OCI-M1 (cell line): ENCODE measurements at places on chromosomes 12 and 14.

- peak; percentile 14 for DNase-seq
These were observed 214.4 kb upstream of the DIO2 start for GRCh38 chr14:80425686-80426085.

DNA sequence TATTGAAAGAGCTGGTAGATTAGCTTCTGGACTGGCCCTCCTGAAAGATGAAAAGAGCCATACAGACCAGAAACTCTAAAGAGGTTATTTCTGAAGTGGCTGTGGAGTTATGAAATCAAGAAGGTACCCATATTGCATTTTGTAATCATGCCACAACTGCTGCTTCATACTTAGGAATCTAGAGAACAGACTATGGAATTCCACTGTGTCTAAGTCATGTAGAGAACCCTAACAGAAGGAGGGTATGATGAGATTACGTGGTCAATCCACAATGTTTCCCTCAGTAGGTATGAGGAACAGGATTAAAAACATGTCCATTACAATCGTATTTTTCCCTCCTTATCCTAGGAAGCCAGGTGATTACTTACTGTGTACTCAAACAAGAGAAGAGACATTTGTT lies 708.8 kb downstream of the RERGL start:
- DNase-seq, result no peak

DNA sequence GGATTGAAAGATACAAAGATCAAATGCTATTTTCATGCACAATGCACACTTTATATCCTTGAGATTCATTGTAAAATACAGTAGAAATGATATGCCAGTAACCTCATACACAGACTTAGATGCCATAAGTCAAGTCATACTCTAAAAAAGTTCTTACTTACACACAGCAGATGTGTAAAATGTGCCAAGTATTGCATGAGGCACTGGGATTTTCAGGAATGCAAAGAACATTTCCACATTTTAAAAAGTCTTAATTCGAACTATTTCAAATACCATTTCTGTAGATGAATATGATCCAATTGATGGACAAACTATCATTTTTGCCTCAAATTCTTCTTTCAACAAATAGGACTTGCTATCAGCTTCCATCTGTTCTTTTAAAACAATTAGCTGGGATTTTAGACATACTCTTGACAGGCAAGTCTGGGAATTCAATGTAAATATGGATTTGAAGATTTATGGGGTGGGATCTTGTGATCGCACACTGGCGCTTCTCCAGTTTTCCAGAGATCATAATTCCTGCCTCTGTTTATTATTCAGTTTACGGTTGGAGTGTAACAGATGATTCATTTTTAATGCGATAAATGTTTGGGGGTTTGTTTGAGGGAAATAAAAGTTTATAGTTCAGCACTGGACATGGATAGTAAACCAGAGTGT lies 183.8 kb downstream of the PAX9 start:
- no peak for DNase-seq

DNA sequence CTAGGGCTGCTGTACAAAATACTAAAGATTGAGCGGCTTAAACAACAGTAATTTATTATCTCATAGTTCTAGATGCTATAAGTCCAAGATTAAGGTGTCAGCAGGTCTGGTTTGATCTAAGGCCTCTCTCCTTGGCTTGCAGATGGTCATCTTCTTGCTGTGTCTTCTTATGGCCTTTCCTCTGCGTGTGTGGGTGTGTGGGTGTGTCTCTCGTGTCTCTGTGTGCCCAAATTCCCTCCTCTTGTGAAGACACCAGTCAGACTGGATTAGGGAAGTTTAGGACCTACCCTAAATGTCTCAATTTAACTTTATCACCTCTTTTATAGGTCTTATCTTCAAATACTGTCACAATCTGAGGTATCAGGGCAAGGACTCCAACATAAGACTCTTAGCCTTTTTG lies 28.3 kb downstream of the DDHD1 start:
- DNase-seq, result peak; percentile 35

- DNase-seq, result peak; percentile 31
These were observed at the start of gene HIP1R for GRCh38 chr12:122834921-122835749. Gene HIP1R, plus strand, starts transcription at chr12:122835457. Its CDS starts 94 bp downstream, at chr12:122835551.

GRCh38 chr12:56599797-56600196 lies 30.3 kb downstream of the BAZ2A start:
- no peak for DNase-seq

GRCh38 chr14:30243207-30243606 lies 315.6 kb upstream of the PRKD1 start:
- DNase-seq, result no peak

- no peak for DNase-seq
These were observed 5.0 kb upstream of the CD4 start for GRCh38 chr12:6784296-6784695.

DNA sequence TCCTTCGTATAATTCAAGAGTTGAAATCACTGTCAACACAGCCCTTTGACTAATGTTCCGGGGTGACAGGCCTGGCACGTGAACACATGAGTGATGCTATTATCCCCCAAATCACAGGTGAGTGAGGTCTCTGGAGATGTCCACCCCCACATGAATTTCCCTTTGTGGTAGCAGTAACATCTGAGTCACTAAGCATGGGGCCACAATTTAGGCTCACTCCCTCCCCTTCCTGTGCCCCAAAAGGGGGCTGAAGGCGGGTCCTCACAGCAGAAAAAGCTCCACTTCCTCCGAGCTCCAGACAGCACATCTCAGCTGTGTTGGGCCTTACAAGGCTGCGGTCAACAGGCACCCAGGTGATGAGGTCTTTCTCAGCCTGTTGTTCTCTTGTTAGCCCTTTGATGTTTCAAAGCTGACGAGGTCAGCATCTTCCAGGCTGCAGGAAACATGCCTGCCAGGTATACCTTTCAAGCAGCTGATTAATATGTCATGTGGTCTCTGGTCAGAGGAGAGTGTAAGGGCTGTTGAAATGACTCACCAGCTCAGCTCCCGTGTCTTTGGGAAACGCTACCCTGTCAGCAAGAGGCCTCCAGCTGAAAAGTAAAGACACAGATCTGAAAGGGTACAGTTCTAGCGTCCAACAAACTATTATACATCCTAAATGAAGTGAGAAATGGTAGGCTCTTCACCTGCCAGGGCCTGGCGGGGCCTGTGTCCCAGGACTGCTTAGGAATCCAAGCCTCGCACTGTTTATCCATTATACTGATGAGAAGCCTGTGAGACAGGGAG lies 107.3 kb downstream of the ZFP36L1 start:
- DNase-seq, result no peak

GRCh38 chr12:110281549-110282299 lies 677 bp downstream of the ATP2A2 start:
- DNase-seq, result peak; percentile 83

DNA sequence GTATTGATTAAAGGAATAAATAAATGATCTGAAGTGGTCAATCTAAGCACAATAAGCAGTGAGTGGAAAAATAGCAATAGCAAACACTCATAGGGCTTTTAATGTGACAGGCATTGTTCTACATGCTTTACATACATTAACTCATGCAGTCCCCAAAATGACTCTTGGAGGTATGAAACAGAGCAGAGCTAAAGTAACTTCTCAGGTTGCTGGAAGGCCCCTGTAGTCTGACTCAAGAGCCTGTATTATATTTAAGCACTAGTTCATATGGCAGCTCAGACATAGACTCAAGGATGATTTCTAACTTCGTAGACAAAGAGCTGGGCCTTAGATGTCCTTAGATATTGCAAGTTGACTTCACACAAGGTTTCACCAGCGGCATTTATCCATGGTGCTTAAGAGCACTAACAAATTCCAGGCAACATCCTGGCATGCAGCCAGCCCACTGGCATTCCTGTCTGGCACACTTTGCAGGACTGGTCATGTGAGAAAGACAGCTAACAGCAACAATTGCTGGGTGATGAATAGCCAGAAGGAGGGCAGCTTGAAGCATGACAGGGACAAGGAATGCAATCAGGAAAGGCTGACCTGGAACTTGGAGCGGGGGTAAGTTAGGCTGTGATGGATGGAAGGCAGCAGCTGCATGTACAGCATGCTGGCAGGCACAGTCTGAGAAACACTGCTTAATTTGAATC lies 22.9 kb upstream of the KTN1 start:
- no peak for DNase-seq

DNA sequence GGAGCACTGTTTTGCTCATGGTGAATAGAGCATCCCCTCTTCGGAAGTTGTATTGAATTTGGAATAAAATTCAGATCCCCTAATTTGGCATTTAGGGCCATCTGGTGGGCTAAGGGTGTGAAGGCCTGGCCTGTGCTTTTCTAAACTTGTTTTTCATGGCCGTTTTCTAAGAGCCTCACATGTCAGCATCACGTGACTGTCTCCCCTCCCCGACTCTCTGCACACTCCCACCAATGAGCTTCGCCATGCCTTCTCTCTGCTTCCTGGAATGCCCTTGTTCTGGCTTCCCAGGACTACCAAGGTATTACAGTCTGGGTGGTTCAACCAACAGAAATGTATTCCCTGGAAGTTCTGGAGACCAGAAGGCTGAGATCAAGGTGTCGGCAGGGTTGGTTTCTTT lies 85.3 kb downstream of the PRIMA1 start:
- no peak for DNase-seq
